ENCODE measurements at places on chromosomes 12 and 14. TPM values are rescaled to one million over a fixed set of nuclear protein-coding genes. Genes with fewer than 3 reads are reported as not detected.

The CPM gene
- total RNA-seq, result 1.3 TPM

The RNU4-1 gene
- total RNA-seq, result under 0.01 TPM

The TAS2R9 gene
- 0.19 TPM for total RNA-seq

The GALNT16 gene
- 0.29 TPM for total RNA-seq

The SYNE2 gene
- 32.9 TPM for total RNA-seq

The OTUB2 gene
- 1.6 TPM for total RNA-seq

The KRT74 gene
- not detected for total RNA-seq

The PPM1A gene
- total RNA-seq, result 26.8 TPM

The ANKRD33 gene
- 0.29 TPM for total RNA-seq

The FLRT2 gene
- total RNA-seq, result 342 TPM

The PPP1R36 gene
- 0.67 TPM for total RNA-seq

The ADAM20 gene
- total RNA-seq, result 0.65 TPM

The DACT1 gene
- 1.1 TPM for total RNA-seq

The PROX2 gene
- under 0.01 TPM for total RNA-seq

The SERPINA1 gene
- not detected for total RNA-seq

The SYNDIG1L gene
- total RNA-seq, result not detected

The DCN gene
- total RNA-seq, result 1.4 TPM

The CEBPE gene
- total RNA-seq, result not detected

The DIABLO gene
- 73.8 TPM for total RNA-seq

The MYF6 gene
- not detected for total RNA-seq

The CLEC2A gene
- total RNA-seq, result not detected

The GZMH gene
- total RNA-seq, result not detected

The B4GALNT1 gene
- total RNA-seq, result not detected

The NKX2-1 gene
- not detected for total RNA-seq

The RERGL gene
- total RNA-seq, result not detected

The FAM186B gene
- total RNA-seq, result 0.65 TPM

The SPIC gene
- not detected for total RNA-seq

The PRH2 gene
- total RNA-seq, result 0.65 TPM

The ERO1A gene
- total RNA-seq, result 73.5 TPM

The CPNE6 gene
- not detected for total RNA-seq

The ACOT6 gene
- total RNA-seq, result 0.29 TPM

The STAB2 gene
- total RNA-seq, result not detected

The ADAM21 gene
- total RNA-seq, result 0.19 TPM

The SOS2 gene
- 24.2 TPM for total RNA-seq

The KLRC4 gene
- not detected for total RNA-seq

The PLEK2 gene
- total RNA-seq, result 2.9 TPM

The TAS2R20 gene
- total RNA-seq, result 3.9 TPM

The SIX4 gene
- 6.9 TPM for total RNA-seq

The ALDH2 gene
- 65.9 TPM for total RNA-seq

The PCK2 gene
- 8.5 TPM for total RNA-seq

The AICDA gene
- total RNA-seq, result not detected

The CMAS gene
- total RNA-seq, result 19.3 TPM

The TMEM121 gene
- 5.6 TPM for total RNA-seq

The KLHL33 gene
- not detected for total RNA-seq

The PZP gene
- total RNA-seq, result 0.98 TPM

The MAP1LC3B2 gene
- total RNA-seq, result 0.86 TPM

The CLEC14A gene
- total RNA-seq, result 418 TPM

The MGAT4C gene
- total RNA-seq, result 0.10 TPM

The ITGB7 gene
- total RNA-seq, result under 0.01 TPM

The TCL1B gene
- total RNA-seq, result not detected

The RD3L gene
- not detected for total RNA-seq

The BHLHE41 gene
- total RNA-seq, result 0.67 TPM

The HNF1A gene
- not detected for total RNA-seq

The B4GALNT3 gene
- not detected for total RNA-seq

The PRKD1 gene
- 8.9 TPM for total RNA-seq

The CIDEB gene
- 1.6 TPM for total RNA-seq
